ENCODE measurements at places on chromosomes 7 and 10.

DNA sequence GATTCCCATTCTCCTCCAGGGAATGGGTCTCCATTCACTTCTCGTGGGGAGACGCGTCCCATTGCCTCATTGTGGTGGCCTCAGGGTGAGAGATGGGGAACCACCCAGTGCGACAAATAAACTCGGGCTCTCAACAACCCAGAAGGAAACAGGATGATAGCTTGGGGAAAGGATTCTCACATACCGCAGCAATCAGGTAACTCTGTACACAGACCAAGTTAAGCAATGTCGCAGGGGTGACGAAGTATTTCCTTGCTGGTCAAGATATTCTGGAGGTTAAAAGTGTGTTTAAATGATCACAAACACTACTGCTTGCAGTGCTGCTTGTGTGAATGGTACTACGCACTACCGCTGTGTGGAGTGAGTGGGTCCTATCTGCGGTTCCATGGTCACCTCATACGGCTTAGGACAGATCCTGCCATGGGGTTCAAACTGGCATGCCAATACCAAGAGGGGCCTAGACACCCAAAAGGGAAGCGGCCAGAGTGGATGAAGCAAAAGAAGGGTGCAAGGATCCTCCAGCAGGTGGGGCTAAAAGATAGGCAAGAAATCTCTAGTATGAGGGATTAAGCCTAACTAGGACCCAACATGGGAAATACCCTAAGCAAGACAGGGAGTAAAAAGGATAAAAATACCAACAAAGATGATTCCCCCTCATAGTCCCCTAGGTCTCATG lies 143.8 kb upstream of the TMEM106B start:
- DNase-seq, result peak; percentile 28

- DNase-seq, result no peak
Measured at GRCh38 chr7:29815181-29816105, 9.1 kb downstream of the WIPF3 start.

- no peak for DNase-seq
Measured at GRCh38 chr7:156975620-156976019, 26.1 kb downstream of the NOM1 start.

DNA sequence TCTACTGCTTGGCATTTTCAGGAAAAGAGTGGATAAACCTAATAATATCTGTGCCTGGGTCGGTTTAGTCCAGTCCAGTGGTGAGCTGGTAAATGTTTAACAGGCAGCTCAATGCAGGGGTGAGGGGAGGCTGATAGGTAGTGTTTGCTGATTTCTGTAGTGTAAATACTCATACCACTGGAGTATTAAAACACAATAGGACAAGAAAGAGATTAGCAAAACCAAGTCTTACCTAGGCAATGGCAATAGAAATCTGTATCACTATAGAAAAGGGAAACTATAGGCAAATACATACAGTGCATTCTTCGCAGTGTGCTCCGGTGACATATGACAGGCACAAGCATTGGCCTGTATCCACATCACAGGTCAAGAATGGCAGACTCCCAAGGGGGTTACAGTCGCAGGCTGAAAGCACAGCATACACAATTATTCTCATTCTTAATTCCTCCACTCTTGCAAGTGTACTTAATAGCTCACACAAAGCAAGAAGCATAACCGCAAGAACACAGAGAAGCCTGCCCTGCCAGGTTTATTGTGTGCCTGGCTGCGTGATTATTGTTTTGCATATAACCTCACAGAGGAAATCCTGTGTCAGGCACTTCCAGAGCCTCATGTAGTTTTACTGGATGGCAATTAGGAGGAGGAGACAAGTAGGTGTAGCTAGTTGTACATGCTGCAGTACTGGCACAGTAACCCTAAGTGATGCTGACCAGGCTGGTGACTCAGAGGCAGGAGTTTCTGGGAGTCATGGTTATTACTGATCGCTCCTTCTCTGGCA lies 35.0 kb downstream of the LAMB4 start:
- DNase-seq, result no peak

- no peak for DNase-seq
Measured at GRCh38 chr10:131703541-131703940, 197.3 kb upstream of the PPP2R2D start.

GRCh38 chr7:44184206-44184872 lies 4.9 kb downstream of the GCK start:
- DNase-seq, result peak; percentile 55

DNA sequence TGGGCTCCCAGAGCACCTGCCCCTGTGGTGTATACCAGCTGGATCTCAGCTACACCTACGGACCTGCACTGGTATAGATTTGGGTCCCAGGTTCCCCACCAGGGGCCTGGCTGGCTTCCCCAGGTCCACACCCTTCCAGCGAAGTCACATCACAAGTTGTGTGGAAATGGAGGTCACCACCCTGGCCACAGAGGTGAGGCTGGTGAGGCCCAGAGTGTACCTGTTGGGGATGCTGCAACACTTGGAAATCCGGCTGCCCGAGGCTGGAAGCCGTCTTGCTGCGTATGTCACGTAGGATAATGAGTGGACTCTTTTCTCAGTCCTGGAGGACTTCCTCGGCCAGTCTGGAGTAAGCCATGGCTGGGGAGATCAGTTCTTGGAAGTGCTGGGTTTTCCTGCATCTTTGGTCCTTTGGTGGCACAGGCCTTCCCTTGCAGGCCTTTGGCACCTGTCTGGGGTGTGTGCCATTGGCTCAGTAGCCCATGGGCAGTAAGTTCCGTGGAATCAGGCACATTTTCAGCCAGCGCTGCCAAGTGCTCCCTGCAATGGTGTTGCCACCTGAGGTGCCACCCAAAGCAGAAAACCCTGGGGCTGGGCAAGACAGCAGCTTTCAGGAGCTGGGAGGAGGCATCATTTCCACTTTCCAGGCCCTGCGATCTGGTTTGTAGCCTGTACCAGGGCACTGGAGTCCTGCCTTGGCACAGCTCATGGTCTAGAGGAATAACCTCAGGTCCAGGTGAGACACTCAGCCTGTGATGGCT lies 97.9 kb downstream of the LHPP start:
- peak; percentile 20 for DNase-seq

DNA sequence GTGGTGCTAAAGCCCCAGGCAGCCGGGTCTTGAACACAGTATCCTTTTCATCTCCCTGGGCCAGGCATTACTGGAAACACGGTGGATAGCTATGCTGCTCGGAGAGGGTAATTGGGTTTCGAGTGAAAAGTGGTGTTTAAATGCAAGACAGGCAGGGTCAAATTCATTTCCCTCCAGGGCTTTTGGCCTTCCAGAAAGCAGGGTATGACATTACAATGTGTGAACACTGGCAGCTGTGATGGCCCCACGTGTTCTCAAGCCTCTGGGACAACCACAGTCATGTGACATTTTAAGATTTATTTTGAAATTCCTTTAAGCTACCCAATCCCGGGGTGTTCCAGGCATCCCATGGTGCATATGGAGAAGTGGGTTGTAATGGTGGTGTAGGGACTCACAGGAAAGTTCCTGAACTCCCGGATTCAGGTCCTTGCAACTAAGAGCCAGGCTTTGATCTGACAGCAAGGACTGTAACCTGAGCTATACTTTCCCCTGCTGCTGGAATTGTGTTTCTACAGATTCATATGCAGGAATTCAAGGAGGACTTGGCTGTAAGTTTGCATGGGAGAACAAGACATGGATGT lies 46.8 kb downstream of the INSYN2A start:
- peak; percentile 50 for DNase-seq

GRCh38 chr10:62025901-62026879 lies 124.7 kb downstream of the ARID5B start:
- DNase-seq, result no peak

DNA sequence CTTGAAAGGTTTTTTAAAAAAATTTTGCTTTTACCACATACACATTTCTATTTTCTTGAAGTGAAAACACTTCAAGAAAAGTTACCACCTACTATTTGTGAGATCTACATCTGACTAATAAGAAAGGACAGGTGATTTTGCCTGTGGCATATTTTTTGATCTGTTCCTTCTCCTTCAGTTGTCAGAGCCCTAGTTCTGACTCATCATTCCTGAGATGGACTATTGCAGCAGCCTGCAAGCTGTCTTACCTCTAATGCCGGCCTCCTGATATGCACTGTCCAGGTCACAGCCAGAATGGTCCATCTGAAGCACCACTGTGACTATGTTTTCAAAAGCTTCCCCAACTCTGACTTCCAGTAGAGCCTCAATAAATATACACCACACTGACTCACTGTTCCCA lies 28.2 kb upstream of the ANK3 start:
- DNase-seq, result no peak

GRCh38 chr10:934746-935406 lies 3.4 kb upstream of the LARP4B start:
- no peak for DNase-seq

DNA sequence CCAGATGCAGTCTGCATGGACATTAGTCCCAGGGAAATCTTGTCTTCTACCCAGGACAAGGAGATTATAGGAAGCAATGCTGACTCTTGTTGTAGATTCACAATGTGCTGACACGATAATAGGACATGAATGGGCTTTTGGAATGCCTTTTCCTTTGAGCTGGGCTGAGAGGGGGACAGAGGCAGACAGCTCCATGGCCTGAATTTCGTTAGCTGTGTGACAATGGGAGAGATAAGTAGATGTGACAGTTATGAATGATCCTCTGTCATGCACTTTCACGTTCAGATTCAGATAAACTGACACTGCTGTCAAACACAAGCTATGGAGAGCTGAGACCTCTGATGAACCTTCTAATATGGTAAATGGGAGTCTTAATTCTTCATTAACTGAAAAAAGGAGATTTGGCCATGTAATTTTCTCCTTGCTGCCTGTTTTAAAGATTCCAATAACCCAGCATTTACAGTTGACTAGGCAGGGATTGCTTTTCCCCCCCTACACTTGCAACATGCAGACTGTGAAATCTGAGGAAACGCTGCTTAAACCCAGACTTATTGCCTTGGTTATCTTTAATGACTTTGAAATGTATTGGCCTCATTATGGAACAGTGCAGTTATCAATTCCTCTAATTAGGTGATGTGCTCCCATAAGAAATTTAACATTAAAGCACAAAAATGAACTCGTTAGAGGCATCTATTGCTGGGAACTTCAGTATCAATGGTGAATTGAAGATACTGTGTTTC lies 669.3 kb downstream of the AUTS2 start:
- no peak for DNase-seq

DNA sequence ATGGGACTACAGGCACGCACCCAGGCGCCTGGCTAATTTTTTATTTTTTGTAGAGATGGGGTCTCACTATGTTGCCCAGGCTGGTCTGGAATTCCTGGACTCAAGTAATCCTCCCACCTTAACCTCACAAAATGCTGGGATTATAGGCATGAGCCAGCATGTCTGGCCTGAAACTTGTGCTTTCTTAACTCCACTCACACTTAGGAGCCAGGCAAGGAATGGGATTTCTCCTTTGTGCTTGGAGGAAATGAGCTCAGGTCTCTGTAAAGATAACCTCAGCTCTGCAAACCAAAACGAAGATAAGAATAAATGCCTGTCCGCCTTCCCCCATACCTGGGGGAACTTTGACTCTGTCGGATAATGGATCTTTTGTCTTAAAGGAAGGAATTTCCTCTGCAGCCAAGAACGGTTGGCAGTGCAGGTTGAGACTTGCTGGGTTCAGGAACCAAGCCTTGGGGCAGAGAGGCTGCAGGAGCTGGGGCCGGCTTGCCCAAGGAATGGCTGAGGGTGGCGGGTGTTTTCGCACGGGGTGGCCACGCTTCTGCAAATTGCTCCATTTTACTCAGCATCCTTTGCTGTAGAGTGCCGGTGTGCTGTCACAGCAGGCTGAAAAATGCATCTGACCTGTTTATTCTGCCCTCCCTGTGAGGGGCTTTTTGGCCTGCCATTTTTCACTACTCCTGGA lies 174.2 kb downstream of the KIAA1217 start:
- DNase-seq, result peak; percentile 22

GRCh38 chr7:83614112-83614511 lies 34.8 kb downstream of the SEMA3E start:
- no peak for DNase-seq

- no peak for DNase-seq
Measured at GRCh38 chr10:50508315-50509051, 115.3 kb downstream of the SGMS1 start.

DNA sequence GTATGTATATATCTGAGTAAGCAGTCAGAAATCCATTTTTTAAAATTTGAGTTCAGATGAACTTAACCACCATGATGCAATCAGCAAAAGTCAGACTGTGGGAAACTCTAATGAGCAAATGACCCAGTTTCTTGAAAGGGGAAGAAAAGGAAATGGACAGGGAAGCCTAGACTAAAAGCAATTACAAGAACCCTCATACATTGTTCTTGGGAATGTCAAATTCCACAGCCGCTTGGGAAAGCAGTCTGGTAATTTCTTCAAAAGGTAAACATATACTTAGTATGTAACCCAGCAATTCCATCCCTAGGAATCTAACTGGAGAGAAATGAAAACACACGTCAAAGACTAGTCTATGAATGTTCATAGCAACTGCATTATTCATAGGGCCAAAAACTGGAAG lies 16.4 kb upstream of the FOXK1 start:
- DNase-seq, result no peak

GRCh38 chr7:95046494-95047240 lies 139.3 kb downstream of the PPP1R9A start:
- no peak for DNase-seq

- DNase-seq, result no peak
Measured at GRCh38 chr10:16787361-16787791, 29.8 kb downstream of the RSU1 start.

- DNase-seq, result peak; percentile 65
Measured at GRCh38 chr7:30989008-30989823, 25.5 kb downstream of the GHRHR start.

DNA sequence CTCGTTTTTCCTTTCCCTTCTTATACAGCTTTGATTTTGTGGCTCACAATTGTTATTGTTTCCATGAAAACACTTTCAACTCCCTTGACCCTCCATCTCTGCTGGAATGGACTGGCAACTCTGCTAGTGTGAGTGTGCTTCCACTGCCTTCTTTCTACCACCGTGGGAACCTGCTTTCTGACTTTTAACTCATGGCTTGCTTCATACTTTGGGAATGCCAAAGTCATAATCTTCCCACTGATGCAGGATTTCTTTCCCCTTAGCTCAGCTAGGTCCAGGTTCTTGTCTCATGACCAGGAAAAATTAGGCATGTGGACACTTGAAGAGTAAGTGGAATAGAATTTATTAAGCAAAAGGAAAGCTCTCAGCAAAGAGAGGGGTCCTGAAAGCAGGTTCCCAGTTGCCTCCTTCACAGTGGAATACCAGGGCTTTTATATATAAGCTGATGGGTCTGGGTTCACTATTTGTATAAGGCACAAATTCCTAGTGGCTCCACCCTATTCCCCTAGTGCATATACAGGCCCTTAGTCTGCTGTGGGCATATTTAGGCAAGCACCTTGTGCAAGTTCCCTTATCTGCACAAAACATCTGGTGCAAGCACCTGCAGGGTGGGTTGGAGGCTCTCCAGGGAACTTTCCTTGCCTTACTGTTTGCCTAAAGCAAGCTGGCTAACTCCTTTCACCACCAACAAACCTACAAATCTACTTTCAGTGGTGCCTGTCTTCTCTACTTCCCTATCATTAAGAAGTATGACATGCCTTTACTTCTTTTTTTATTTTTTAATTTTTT lies 119.5 kb downstream of the CFAP58 start:
- DNase-seq, result no peak

GRCh38 chr10:34736976-34737771 lies 77.9 kb downstream of the PARD3 start:
- DNase-seq, result peak; percentile 25

GRCh38 chr10:124459395-124459794 lies 2.2 kb upstream of the LHPP start:
- DNase-seq, result no peak

- DNase-seq, result no peak
Measured at GRCh38 chr7:15323550-15323949, 238.3 kb downstream of the AGMO start.
